ENCODE measurements at places on chromosomes 1 and 21.

GRCh38 chr1:22922640-22923039 lies 50.0 kb downstream of the LACTBL1 start:
- no peak for DNase-seq

- DNase-seq = no peak
These were observed 109.5 kb downstream of the TBX15 start for GRCh38 chr1:118878661-118879060.

GRCh38 chr1:116429821-116430374 lies 56.9 kb downstream of the ATP1A1 start:
- no peak for DNase-seq

DNA sequence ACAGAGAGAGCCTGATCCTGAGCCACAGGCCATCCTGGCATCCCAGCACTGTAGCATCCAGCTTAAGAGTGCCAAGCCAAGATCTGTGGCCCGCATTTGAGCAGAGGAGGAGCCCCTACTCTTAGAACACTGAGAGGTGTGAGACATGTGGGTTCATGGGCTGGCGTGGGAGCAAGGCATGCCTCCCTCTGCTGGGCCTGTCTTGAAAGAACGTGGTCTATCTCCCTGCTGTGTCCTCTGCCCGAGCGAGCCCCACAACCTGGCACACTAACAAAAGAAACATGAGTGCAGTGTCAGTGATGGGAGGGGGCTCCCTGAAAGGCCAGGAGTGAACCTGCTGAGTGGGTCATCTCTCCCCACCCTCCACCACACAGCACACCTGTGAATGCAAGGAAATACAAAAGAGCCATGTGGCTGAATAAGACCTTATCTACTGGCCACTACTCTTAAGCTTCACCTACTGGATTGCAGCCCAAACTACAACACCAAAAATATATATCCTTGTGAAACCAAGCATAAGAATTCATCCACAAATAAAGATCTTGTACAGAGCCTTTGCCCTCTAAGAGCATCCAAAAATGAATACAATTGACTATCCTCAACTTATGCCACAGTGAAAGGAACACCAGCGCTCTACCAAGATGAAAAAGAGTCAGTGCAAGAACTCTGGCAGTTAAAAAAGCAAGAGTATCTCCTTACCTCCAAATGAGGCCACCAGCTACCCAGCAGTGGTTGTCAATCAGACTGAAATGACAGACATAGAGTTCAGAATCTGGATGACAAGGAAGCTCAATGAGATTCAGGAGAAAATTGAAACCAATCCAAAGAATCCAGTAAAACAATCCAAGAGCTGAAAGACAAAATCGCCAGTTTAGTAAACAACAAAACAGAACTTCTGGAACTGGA lies 259.4 kb upstream of the DAB1 start:
- no peak for DNase-seq

DNA sequence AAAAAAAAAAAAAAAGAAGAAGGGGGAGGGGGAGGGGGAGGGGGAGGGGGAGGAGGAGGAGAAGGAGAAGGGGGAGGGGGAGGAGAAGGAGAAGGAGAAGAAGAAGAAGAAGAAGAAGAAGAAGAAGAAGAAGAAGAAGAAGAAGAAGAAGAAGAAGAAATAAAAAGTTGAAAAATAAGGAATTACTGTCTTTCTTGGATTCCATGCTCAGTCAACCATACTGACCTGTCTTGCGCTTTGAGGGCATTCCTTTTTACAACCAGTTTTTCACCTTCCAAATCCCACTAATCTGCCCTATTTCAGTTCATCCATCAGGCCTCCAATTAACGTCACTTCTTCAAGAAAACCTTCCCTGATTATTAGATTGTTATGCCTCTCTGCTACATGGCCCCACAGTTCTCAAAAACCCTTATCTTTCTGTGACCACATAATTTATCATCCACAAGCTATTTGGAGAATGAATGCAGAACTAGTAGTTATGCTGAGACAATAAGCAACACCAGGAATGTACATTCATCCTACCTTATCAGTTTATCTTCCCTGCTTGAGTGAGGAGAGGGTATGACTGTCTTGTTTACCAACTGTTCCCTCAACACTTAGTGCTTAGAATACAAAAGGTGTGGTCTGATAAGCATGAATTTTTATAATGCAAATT lies 57.5 kb upstream of the GUCA2A start:
- no peak for DNase-seq

DNA sequence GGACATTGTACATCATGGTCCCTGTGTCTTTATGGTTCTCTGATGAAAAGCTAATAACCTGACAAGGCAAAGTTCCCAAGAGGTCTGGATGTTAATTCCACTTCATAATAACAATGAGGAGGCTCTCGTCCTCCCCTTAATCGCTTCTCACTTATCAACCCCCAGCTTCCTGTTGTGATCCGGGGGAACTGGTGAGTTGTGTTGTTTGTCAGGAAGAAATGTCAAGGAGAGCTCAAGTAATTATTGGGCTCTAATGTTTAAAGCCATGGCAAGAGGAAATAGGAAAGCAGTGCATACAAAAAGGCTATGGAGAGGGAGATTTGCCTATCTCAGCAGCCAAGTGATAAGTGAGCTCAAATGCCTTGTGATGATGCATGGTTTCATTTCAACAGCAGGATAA lies 42.8 kb upstream of the RASAL2 start:
- no peak for DNase-seq

DNA sequence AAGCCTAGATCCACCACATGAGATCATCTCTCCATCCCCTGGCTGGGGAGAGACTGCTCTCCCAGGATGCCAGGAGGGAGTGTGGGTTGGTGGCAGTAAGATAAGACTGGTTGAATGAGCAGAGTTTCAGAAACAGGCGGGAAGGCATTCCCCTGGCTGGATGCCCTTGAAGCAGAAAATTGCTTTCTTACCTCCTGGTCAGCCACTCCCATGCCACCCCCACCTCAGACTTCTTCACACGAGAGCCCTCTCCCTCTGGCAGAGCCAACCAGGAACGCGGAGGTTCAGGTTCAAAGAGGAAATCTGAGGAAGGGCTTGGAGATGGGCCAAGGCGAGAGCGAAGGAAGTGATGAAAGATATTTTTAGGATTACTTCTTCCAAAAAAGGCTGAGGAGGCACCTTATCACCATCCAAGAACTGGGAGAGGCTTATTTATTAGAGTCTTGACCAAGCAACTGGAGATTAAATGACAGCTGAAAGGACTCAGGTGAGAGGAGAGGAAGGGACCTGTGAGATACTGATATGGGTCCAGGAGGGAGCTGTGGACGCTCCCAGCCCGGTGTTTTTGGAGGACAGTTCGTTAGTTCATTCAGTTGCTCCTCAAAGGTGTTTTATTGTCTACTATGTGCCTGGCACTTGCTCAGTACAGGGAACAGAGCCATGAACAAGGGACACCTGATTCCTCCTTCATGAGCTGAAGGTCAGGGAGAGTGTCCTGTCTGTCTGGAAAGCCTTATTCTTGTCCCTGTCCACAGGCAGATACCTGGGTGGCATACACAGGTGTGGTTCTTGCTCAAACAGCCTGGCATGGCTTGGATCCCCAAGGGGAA lies 18.9 kb upstream of the SLC26A9 start:
- peak; percentile 34 for DNase-seq

DNA sequence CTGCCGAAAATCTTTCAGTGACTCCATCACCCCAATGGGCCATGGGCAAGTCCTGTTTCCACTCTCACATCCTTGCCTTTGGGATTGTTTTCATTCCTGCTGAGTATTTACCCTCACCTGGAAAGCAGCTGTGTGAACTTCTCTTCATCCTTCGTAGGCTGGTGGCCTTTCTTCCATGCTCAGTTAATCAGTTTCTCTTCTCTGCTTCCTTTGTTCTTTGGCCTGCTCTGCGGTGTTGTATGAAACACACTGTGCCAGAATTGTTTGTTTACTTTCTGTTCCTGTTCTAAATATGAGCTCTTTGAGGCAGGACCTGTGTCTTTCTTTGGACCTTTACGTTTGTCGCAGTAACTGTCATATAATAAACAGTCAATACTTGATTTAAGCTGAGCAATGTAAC lies 48.6 kb downstream of the ITSN1 start:
- DNase-seq = no peak

DNA sequence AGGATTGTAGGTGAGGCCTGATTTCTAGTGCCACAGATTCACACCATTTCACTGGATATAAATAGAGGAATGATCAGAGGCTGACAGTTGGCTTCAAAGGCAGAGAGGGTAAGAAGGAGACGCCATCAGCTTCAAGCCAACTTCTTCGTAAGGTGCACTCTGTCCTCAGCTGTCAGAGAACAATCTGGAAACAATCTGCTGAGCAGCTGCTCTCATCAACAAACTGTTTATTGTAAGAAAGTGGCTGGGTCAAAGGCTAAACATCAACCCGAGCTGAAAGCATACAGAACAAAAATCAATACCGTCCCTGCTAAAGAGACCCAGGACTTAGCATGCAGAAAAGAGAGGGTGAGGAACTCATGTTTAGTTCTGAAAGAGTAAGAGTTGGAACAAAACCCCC lies 48.2 kb downstream of the HLCS start:
- DNase-seq = no peak

- no peak for DNase-seq
These were observed 68.9 kb upstream of the PGBD5 start for GRCh38 chr1:230495076-230495475.

DNA sequence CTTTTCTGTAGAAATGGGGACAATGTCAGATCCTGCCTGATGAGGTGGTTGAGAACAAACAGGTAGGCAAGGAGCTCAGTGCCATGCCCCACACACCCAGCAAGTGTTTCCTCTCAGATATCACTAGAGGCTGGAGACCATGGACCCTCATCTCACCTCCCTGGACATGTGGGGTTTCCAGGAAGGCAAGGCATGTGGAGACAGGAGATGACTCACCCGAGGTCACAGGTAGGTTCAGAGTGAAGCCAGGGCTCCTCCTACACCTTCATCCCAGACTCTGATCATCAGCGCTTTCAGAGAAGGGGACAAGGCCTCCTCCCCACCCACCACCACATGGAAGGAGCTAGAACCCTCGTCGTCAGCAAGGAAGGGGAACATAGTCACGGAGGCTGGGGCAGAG lies 69.2 kb downstream of the MATN1 start:
- no peak for DNase-seq

- DNase-seq = no peak
These were observed 11.6 kb downstream of the GNG4 start for GRCh38 chr1:235637756-235638534.

DNA sequence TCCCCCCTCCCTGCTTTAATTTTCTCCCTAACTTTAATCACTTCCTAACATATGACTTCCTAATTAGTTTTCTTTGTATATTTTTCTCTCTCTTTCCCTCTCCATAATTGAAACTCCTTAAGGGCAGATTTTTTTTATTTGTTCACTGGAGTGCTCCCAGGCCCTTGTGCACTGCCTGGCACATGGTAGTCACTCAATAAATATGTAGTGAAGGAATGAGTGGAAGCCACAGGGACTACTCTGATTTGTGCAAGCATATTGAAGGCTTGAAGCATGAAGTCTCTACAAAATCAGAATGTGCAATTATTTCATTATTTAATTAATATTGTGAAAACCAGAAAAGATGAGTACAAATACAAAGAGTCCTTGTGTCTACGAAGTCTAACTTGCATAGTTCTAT lies 41.5 kb downstream of the SNX7 start:
- DNase-seq = no peak

DNA sequence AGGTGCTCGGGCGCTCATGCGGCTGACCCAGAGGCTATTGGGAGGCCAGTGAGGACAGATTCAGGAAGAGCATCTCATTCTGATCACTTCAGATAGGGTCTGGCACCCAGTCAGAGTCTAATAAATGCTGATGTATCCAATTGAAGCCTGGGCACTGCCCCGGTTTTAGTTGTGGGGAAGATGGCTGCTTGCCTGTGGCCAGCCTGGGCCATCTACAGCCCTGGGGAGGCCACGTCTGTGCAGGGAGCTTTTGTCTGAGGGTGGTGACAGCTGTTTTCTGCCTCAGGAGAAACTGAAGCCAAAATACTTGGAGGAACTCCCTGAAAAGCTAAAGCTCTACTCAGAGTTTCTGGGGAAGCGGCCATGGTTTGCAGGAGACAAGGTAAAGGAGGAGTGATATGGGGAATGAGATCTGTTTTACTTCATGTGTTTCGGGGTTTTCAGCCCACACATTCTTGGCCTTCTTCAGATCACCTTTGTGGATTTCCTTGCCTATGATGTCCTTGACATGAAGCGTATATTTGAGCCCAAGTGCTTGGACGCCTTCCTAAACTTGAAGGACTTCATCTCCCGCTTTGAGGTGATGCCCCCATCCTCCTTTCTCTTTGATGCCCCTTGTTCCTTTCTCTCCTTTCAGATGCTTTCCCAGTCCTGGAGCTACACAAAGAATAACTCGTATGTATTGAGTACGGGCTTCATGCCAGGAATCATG lies 2.8 kb downstream of the GSTM5 start:
- DNase-seq = no peak

- DNase-seq = no peak
These were observed 183.0 kb downstream of the HIVEP3 start for GRCh38 chr1:41735631-41736260.

- DNase-seq = no peak
These were observed 4.2 kb downstream of the RNPC3 start for GRCh38 chr1:103529746-103530145.

- no peak for DNase-seq
These were observed 14.3 kb downstream of the RRP15 start for GRCh38 chr1:218299416-218299815.

GRCh38 chr1:94334764-94335163 lies 83.4 kb upstream of the ABCD3 start:
- no peak for DNase-seq
